SJSA1 (cell line): ENCODE measurements at places on chromosomes 3 and 15. TPM values are rescaled to one million over a fixed set of nuclear protein-coding genes. Genes with fewer than 3 reads are reported as not detected.

The CCR4 gene
- total RNA-seq, result not detected in 2 replicates

The TJP1 gene
- 47.2 and 70.1 TPM in 2 replicates for total RNA-seq

The CLRN1 gene
- total RNA-seq, result not detected in 2 replicates

The DNAH12 gene
- not detected in 2 replicates for total RNA-seq

The CHST13 gene
- not detected in 2 replicates for total RNA-seq

The REC114 gene
- not detected in 2 replicates for total RNA-seq

The ZCWPW2 gene
- 0.06 and 0.79 TPM in 2 replicates for total RNA-seq

The GANC gene
- 19.7 and 23.1 TPM in 2 replicates for total RNA-seq

The NEO1 gene
- 20.7 and 28.3 TPM in 2 replicates for total RNA-seq

The GOLGA6L10 gene
- total RNA-seq, result 0.19 and 0.34 TPM in 2 replicates

The CORO2B gene
- total RNA-seq, result not detected in 2 replicates

The TLR9 gene
- total RNA-seq, result not detected in 2 replicates

The CHST2 gene
- 6.4 and 9.2 TPM in 2 replicates for total RNA-seq

The ATP10A gene
- 18.1 and 31.3 TPM in 2 replicates for total RNA-seq

The FGD5 gene
- not detected in 2 replicates for total RNA-seq

The HSPBAP1 gene
- 2.1 and 3.7 TPM in 2 replicates for total RNA-seq

The TMEM207 gene
- not detected in 2 replicates for total RNA-seq

The PGBD4 gene
- 1.5 and 2.5 TPM in 2 replicates for total RNA-seq

The CCR1 gene
- total RNA-seq, result 0.87 and 1.3 TPM in 2 replicates
